ENCODE measurements at places on chromosomes 1 and 21. TPM values are rescaled to one million over a fixed set of nuclear protein-coding genes. Genes with fewer than 3 reads are reported as not detected.
A peak's percentile ranks its signal among the peaks of the same experiment; 100 is the strongest.

DNA sequence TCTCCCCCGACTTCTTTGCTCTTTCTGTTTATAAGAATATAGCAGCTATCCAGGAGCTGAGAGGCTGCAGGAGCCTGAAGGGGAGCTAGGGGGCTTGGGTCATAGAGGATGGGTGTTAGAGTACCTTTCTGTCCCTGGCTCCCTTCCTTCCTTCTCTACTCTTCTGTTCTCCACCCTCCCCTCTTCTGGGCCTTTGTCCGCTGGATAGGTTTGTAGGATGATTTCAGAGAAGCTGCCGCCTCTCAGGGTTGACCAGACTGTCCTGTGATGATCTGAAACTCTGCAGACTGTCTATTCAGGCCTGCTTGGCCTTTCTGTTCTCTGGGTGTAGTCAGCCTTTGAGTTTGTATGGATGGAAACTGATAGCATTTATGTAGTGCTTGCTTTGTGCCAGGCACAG is 26.3 kb downstream of the PPFIA4 start:
- H3K4me1 ChIP-seq, result no peaks in the 10 kb centered on the region
- no peaks in the 10 kb centered on the region for H3K27me3 ChIP-seq
- no peak overlapping the region for H3K27ac ChIP-seq
- no peak overlapping the region for H3K4me3 ChIP-seq

- H3K27me3 ChIP-seq, result no peaks in the 10 kb centered on the region
- no peak for DNase-seq
- H3K36me3 ChIP-seq, result no peaks in the 10 kb centered on the region
- peak overlapping the region; percentile 70 for H3K27ac ChIP-seq
- no peak overlapping the region for H3K4me3 ChIP-seq
Measured at GRCh38 chr1:42962641-42963377, 4.1 kb upstream of the SLC2A1 start.

DNA sequence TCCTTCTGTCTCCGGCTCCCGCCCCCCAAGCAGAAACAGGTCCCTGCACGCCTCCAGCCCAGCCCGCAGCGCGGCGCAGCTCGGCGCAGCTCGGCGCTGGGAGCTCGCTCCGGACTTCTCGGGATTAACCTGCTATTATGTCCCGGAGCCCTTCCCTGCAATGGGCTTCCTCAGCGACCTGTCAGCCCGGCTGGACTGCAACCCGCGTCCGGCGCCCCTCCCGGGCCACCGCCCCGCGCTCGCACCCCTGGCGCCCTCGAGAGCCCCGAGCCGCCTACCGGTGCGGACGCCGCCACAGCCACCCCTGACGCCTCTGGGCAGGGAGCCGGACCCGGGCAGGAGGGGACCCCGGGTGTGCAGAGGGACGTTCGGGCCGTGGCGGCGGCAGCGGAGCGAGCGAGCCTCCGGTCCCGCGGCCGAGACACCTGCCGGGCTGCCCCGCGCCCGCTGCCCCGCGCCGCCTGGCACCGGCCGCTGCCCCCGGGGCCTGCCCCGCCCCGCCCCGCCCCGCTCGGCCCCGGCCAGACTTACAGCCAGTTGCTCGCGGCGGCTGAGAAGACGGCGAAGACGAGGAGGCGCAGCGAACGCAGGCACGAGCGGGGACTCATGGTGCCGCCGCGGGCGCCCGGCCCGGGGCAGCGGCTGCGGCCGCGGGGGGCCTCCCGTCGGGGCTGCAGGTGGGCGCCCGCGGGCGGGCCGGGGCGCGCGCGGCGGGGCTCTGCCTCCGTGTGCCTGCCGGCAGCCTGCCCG is 407 bp downstream of the WNT4 start:
- no peak for DNase-seq
- H3K4me1 ChIP-seq, result peaks cover 52% of the 10 kb centered on the region
- peaks cover 26% of the 10 kb centered on the region for H3K27me3 ChIP-seq
- peak overlapping the region; percentile 45 for H3K27ac ChIP-seq
- H3K36me3 ChIP-seq, result no peaks in the 10 kb centered on the region
- H3K4me3 ChIP-seq, result peak overlapping the region; percentile 64

DNA sequence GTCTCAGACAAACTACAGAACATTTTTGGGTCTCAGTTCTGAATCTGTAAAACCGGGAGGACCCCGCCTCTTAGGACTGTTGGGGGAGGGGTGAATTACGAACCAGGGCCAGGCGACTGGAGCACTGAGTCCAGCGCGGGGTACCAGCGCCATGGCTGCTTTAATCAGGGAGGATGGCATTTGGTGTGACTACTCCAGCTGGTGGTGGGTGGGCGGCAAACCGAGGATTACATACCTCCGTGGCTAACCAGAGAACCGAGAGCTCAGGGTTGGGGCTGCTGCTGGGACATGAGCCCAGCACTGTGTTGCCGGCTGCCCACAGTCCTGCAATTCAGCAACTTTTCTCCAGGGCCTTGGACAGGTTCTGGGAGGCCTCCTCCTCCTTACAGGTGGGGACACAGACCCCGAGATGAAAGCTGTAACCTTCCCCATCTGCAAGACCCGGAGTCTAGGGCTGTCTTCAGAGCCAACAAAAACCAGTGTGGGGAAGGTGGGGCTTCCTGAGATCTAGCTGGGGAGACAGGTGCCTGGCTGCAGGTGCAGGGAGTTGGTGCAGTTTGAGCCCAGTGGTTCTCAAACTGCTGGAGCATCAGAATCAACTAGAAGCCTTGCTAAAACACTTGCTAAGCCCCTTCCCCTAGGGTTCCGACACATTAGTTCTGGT is 273.5 kb downstream of the FOXD2 start:
- H3K4me3 ChIP-seq, result no peak overlapping the region
- H3K36me3 ChIP-seq, result no peaks in the 10 kb centered on the region
- no peak overlapping the region for H3K27ac ChIP-seq
- DNase-seq, result no peak

DNA sequence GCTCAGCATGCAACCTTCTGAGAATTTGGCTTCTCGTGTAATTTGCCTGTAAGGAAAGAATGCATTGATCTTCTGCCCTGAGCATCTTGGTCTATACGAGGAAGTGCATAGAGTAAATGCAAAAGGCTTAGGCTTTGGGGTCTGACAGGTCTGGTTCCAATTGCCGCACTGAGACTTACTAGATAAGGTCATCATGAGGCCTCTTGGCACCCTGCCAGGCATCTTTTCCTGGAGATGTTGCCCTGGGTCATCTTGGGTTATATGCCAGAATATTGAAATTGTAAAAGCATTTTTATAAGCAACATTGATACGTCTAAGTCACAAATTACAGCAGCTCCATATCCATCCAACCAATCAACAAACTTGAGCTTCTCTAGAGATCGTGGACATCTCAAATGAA is 108.8 kb upstream of the WARS2 start:
- no peaks in the 10 kb centered on the region for H3K4me1 ChIP-seq
- H3K4me3 ChIP-seq, result no peak overlapping the region
- no peaks in the 10 kb centered on the region for H3K27me3 ChIP-seq
- no peaks in the 10 kb centered on the region for H3K36me3 ChIP-seq

DNA sequence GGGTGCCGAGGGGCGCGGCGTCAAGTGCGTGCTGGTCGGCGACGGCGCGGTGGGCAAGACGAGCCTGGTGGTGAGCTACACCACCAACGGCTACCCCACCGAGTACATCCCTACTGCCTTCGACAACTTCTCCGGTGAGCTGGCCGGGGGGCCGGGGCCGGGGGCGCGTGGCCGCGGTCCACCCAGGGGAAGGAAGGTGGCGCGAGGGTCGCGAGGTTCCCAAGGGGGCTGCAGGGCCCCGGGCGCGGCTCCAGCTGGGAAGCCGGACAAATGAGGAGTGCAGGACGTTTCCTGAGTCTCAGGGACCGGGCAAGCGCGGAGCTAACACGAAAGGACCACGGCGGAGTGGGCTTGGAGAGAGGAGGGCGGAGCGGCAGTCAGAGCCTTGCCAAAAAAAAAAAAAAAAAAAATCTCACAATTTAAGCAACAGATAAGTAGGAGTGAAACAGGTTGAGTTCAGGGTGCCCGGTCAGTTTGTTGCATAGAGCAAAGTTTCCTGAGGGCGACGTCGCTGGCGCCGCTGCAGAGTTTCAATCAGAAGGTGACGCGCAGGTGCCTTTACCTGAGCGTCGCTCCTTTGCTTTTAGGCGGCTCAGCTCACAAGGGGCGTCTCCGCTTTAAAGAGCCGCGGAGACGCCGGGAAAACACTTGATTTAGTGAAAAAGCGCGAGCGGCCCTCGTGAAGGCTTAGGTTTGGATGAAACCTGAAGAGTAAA is 750 bp downstream of the RHOU start:
- peak overlapping the region; percentile 80 for H3K4me3 ChIP-seq
- peaks cover 39% of the 10 kb centered on the region for H3K4me1 ChIP-seq
- H3K27ac ChIP-seq, result peak overlapping the region; percentile 87
- no peaks in the 10 kb centered on the region for H3K27me3 ChIP-seq

- H3K36me3 ChIP-seq, result no peaks in the 10 kb centered on the region
- H3K27me3 ChIP-seq, result no peaks in the 10 kb centered on the region
- peak; percentile 93 for DNase-seq
- H3K4me1 ChIP-seq, result peaks cover 30% of the 10 kb centered on the region
Measured at GRCh38 chr1:31954607-31955283, 16.6 kb upstream of the PTP4A2 start.

- no peaks in the 10 kb centered on the region for H3K36me3 ChIP-seq
- no peak overlapping the region for H3K27ac ChIP-seq
- DNase-seq, result no peak
- H3K4me3 ChIP-seq, result no peak overlapping the region
- no peaks in the 10 kb centered on the region for H3K27me3 ChIP-seq
Measured at GRCh38 chr1:112902221-112902620, 53.8 kb downstream of the SLC16A1 start.

GRCh38 chr1:190957565-190957964 is 479.9 kb upstream of the BRINP3 start:
- H3K4me3 ChIP-seq, result no peak overlapping the region
- DNase-seq, result no peak
- no peak overlapping the region for H3K27ac ChIP-seq
- H3K27me3 ChIP-seq, result no peaks in the 10 kb centered on the region
- H3K4me1 ChIP-seq, result no peaks in the 10 kb centered on the region
- no peaks in the 10 kb centered on the region for H3K36me3 ChIP-seq

GRCh38 chr1:167420510-167420909 is 97.8 kb downstream of the CD247 start:
- peaks cover 10% of the 10 kb centered on the region for H3K36me3 ChIP-seq
- peaks cover 9% of the 10 kb centered on the region for H3K4me1 ChIP-seq
- H3K4me3 ChIP-seq, result no peak overlapping the region
- H3K27me3 ChIP-seq, result no peaks in the 10 kb centered on the region

GRCh38 chr1:9075022-9075421 is 5.6 kb upstream of the SLC2A5 start:
- H3K36me3 ChIP-seq, result no peaks in the 10 kb centered on the region
- no peak overlapping the region for H3K27ac ChIP-seq
- H3K27me3 ChIP-seq, result no peaks in the 10 kb centered on the region
- no peak for DNase-seq
- H3K4me3 ChIP-seq, result no peak overlapping the region

DNA sequence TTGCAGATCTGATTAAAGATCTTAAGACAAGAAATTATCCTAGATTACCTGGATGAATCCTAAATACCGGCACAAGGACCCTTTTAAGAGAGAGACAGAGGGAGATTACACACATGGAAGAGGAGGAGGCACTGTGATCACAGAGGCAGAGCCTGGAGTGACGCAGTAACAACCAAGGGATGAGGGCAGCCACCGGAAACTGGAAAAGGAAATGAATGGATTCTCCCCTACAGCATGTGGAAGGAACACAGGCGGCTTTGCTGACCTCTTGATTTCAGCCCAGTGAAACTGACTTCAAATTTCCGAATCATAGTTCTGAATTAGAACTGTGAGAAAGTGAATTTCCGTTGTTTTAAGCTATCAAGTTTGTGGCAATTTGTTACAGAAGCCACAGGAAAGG is 50.2 kb upstream of the IVNS1ABP start:
- DNase-seq, result no peak
- no peak overlapping the region for H3K4me3 ChIP-seq
- peak overlapping the region; percentile 48 for H3K27ac ChIP-seq
- peaks cover 30% of the 10 kb centered on the region for H3K4me1 ChIP-seq

DNA sequence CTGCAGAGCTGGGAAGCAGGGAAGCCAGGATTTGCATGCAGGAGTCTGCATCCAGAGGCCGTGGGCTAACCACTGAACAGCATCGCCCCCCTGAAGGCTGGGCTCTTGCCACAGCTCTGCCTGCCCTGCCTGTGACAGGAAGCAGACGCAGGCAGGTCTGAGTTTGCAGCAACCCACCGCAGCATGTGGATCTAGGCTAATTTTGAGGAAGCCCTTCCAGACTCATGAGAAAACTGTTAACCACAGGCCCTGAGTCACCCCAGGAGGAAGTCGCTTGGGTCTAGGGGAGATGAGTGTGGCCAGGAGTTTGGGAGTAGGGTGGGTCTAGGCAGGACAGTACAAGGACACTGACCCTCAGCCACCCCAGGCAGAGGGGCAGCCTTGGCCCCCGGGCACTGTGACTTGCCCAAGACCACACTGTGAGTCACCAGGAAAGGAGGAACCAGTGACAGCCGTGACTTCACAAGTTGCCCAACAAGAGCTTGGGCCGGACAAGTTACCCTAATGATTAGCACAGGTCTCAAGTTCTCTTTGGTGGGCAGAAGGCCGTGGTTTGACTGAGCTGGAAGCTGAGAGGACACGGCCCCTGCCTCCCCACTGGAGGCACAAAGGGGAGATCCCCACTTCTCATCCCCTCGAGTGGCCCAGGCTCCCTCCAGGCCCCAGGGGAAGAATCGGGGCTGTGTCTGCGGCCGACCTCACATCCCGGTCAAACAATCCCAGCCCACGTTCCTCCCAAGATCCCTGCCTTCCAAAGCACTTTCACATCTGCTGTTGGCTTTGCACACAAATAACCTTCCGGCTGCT is 826 bp downstream of the LAPTM5 start:
- no peaks in the 10 kb centered on the region for H3K36me3 ChIP-seq
- H3K27me3 ChIP-seq, result no peaks in the 10 kb centered on the region
- peaks cover 13% of the 10 kb centered on the region for H3K4me1 ChIP-seq
- peak; percentile 85 for DNase-seq

- no peak overlapping the region for H3K4me3 ChIP-seq
- H3K36me3 ChIP-seq, result no peaks in the 10 kb centered on the region
- H3K27me3 ChIP-seq, result peaks cover 6% of the 10 kb centered on the region
- DNase-seq, result no peak
Measured at GRCh38 chr1:34113362-34113761, 51.7 kb downstream of the CSMD2 start.

DNA sequence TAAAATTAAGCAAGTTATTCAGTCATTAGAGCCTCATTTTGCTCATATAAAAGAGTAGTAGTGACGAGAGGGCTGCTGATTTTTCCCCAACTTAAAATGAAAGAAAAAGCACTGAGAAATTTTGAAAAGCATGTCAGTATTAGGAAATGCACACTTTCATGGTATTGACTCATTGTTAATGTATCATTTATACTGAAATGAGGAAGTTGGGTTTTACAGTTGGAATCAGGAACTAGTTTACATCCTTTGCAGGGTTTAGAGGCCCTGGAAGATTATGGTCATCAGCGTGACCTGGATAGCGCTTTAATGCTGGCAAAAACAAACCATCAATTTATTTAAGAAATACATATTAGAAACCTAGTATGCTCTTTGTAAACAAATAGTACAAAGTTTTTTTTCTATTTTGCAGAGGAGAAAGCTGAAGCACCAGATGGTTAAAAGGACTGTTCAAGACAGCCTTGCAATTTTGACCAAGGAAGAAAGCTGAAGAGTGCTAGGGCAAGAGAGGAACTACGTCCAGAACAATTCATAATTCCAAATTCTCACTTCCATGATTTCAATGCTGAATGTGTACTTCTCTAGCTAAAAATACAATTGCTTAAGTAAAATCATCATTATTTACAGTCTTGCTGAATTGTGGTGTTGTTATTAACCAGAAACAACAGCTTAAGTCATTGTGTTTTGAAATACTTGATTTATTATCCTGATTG is 94.8 kb upstream of the SGIP1 start:
- H3K27me3 ChIP-seq, result no peaks in the 10 kb centered on the region
- no peak overlapping the region for H3K4me3 ChIP-seq
- peaks cover 8% of the 10 kb centered on the region for H3K4me1 ChIP-seq
- no peak for DNase-seq

S100A12 gene
- total RNA-seq, result not detected

RCAN3 gene
- 27.0 TPM for total RNA-seq

CASQ2 gene
- 2.1 TPM for total RNA-seq

HHIPL2 gene
- total RNA-seq, result not detected

GALE gene
- total RNA-seq, result 15.7 TPM

MROH9 gene
- total RNA-seq, result not detected

BECN2 gene
- not detected for total RNA-seq

Data from suprapubic skin (tissue), 4 donors.